A549 treated with ZK216348 at 1 μM for 4 hours (cell line): ENCODE measurements at places on chromosomes 2 and 18. TPM values are rescaled to one million over a fixed set of nuclear protein-coding genes. Genes with fewer than 3 reads are reported as not detected.

Gene UBE2E3
- 63.8 to 83.0 TPM (median 67.3 TPM) in 5 replicates for total RNA-seq

Gene CPLX4
- total RNA-seq, result not detected in 5 replicates

Gene NTSR2
- total RNA-seq, result not detected in 5 replicates

Gene TUBA3D
- total RNA-seq, result 0.78 to 1.7 TPM (median 0.90 TPM) in 5 replicates

Gene SEC11C
- total RNA-seq, result 57.1 to 66.4 TPM (median 61.8 TPM) in 5 replicates

Gene FSHR
- not detected in 5 replicates for total RNA-seq

Gene ANKRD62
- total RNA-seq, result not detected in 5 replicates
